T-helper 17 cell (primary cell): ENCODE measurements at places on chromosomes 2 and 18.

DNA sequence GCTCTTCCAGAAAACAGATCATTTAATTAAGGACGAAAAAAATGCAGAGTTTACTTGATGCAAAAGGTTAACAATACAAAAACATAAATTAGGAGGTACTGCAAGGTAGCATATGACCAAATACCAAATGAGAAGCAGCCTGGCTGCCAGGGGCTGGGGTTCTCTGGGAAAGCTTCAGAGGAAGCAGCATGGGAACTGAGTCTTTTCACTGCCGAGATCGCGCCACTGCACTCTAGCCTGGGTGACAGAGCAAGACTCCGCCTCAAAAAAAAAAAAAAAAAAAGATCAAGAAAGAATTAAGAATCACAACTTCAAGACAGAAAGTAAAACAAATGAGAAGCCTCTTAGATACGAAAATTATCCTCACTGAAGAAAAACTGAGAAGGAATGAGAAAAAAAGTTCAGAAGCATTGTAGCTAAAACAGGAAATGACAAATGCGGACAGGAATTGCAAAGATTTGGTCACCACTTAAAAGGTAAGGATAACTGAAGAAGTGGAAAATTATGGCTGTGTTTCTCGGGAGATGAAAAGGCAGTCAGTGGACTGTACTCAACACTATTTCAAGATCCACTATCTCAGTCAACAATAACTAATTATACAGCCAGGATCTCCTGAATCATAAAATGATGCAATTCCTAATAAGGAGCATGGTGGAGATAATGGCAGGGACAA is 4.3 kb downstream of the SEPTIN10 start:
- peaks cover 44% of the 10 kb centered on the region for H3K27me3 ChIP-seq
- H3K36me3 ChIP-seq: peaks cover 2% of the 10 kb centered on the region
- DNase-seq: no peak
- H3K27ac ChIP-seq: no peak overlapping the region
- no peak overlapping the region for H3K4me3 ChIP-seq

GRCh38 chr2:229270551-229271410 is at the start of gene PID1:
PID1 (minus strand) TSS chr2:229271287; CDS start chr2:229271043, 244 bp downstream.
- H3K36me3 ChIP-seq: peaks cover 2% of the 10 kb centered on the region
- peaks cover 5% of the 10 kb centered on the region for H3K4me1 ChIP-seq
- peaks cover 43% of the 10 kb centered on the region for H3K27me3 ChIP-seq
- DNase-seq: no peak
- no peak within 1 kb of the TSS for H3K27ac ChIP-seq
- no peak within 1 kb of the TSS for H3K4me3 ChIP-seq

DNA sequence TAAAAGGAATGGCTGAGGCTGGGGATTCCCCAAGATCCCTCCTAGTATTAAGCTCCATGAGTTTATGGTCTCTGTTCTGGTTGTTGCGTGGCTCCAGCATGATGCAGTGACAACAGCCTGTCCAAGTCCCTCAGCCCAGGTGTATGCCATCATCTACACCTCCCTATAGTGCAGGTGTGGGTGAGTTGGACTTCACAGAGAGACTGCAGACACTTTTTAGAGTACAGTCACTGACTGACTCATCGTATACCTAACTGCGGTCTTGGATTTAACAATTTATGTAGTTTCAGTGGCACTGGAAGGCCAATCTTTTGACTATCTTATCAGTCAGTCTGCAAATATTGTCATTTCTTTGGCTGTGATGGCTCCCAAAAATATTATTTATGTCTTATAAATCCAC is 415.0 kb downstream of the TMX3 start:
- no peak for DNase-seq
- no peak overlapping the region for H3K27ac ChIP-seq
- H3K4me3 ChIP-seq: no peak overlapping the region
- peaks cover 2% of the 10 kb centered on the region for H3K4me1 ChIP-seq
- H3K36me3 ChIP-seq: no peaks in the 10 kb centered on the region

- peaks cover 51% of the 10 kb centered on the region for H3K4me1 ChIP-seq
- peaks cover 6% of the 10 kb centered on the region for H3K36me3 ChIP-seq
- H3K27me3 ChIP-seq: peaks cover 21% of the 10 kb centered on the region
Observed at GRCh38 chr2:172231508-172231907, 128.8 kb upstream of the DLX2 start.

DNA sequence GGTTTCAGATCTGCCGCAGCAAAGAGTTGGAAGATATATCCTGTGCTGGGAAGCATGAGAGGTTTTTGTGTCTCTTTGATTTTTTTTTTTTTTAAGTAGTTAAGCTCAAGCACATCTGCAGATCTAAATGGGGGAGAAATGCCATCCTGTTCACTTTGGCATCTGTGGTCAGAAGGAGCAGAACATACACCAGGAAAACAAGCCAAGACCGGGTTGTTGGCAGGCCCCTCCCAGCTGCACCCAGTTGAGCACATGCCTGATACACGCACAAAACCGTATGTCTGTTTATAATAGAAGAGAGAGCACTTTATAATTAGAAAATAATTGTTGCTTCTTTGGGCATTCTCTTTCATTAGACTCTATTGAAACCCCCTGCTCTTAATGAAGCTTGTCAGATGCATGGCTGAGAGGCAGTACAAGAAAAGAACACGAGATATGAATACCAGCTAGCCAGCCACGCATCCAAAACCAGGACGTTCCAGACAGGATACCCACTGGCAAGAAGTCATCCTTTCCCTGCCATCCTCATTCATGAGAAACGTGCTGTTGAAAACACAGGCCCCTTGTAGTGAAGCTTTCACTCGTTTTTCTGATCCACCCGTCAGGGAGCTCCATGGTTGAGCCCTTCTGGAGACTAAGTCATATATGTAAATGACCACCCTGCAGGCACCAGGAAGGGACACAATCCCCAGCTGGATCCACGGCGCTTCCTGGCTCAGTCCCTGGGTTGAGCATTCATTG is 152.2 kb downstream of the ALPK2 start:
- H3K4me1 ChIP-seq: no peaks in the 10 kb centered on the region
- H3K27ac ChIP-seq: peak overlapping the region; percentile 9
- peaks cover 19% of the 10 kb centered on the region for H3K27me3 ChIP-seq
- H3K36me3 ChIP-seq: peaks cover 5% of the 10 kb centered on the region

GRCh38 chr2:11540996-11541692 is 7.3 kb downstream of the GREB1 start:
- H3K27ac ChIP-seq: no peak overlapping the region
- H3K4me3 ChIP-seq: no peak overlapping the region
- peaks cover 3% of the 10 kb centered on the region for H3K36me3 ChIP-seq
- no peak for DNase-seq

GRCh38 chr2:60365556-60365955 is 187.9 kb downstream of the BCL11A start:
- peaks cover 6% of the 10 kb centered on the region for H3K27me3 ChIP-seq
- no peak for DNase-seq
- no peak overlapping the region for H3K4me3 ChIP-seq
- no peaks in the 10 kb centered on the region for H3K36me3 ChIP-seq
- H3K27ac ChIP-seq: no peak overlapping the region
- peaks cover 8% of the 10 kb centered on the region for H3K4me1 ChIP-seq

GRCh38 chr18:6683112-6683876 is 46.2 kb upstream of the ARHGAP28 start:
- H3K4me1 ChIP-seq: no peaks in the 10 kb centered on the region
- H3K27ac ChIP-seq: no peak overlapping the region
- no peak overlapping the region for H3K4me3 ChIP-seq
- H3K36me3 ChIP-seq: no peaks in the 10 kb centered on the region

DNA sequence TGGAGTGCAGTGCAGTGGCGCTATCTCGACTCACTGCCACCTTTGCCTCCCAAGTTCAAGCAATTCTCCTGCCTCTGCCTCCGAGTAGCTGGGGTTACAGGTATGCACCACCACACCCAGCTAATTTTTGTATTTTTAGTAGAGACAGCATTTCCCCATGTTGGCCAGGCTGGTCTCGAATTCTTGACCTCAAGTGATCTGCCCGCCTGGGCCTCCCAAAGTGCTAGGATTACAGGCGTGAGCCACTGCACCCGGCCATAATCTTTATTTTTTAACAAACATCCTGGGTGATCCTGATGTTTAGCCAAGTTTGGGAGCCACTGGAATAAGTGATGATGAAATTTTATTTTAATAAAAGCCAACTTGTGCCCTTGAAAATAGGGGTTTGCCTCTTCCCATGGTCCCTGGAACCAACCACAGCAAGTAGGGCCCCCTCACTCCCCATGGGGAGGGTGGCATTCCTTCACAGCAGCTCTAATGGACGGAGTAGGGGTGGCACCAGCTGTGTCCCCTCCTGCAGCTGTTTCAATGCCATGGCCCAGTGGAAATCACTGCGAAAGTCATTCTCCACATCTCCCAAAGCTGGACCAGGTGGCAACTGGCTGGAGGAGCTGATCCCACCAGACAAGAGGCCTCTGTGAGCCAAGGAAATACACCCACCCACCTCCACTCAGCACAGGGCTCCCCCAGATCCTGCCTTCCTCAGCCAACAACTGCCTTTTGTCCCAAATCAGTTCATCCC is 194.8 kb downstream of the ZFP36L2 start:
- peaks cover 16% of the 10 kb centered on the region for H3K4me1 ChIP-seq
- H3K36me3 ChIP-seq: peaks cover 2% of the 10 kb centered on the region
- no peak overlapping the region for H3K4me3 ChIP-seq
- H3K27ac ChIP-seq: peak overlapping the region; percentile 68

GRCh38 chr2:72883356-72883962 is 3.7 kb upstream of the SPR start:
- DNase-seq: no peak
- no peak overlapping the region for H3K4me3 ChIP-seq
- H3K4me1 ChIP-seq: peaks cover 6% of the 10 kb centered on the region

DNA sequence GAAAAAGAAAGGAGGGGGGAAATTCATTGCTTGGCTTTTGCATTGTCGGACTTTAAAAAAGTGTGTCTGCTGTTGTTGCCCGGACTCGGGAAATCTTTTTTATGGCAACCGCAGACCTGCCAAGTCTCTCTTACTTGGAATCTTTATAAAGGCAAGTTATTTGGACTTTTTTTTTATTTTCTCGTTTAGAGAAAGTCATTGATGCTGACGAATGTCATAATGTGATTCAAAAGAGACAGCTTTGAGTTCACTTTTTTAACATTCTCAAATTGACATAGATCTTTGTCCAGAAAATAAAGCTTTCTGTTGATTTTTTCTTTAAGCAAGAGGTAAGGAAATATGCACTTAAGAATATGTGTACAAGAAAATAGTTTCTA is 651 bp upstream of the ZNF521 start:
- H3K27me3 ChIP-seq: peaks cover 32% of the 10 kb centered on the region
- H3K36me3 ChIP-seq: peaks cover 2% of the 10 kb centered on the region
- H3K27ac ChIP-seq: no peak overlapping the region
- no peak for DNase-seq

- H3K4me3 ChIP-seq: no peak overlapping the region
- no peak for DNase-seq
- H3K27ac ChIP-seq: no peak overlapping the region
- no peaks in the 10 kb centered on the region for H3K36me3 ChIP-seq
- no peaks in the 10 kb centered on the region for H3K4me1 ChIP-seq
- H3K27me3 ChIP-seq: peaks cover 28% of the 10 kb centered on the region
Observed at GRCh38 chr2:10462178-10463083, 14.3 kb upstream of the ODC1 start.

DNA sequence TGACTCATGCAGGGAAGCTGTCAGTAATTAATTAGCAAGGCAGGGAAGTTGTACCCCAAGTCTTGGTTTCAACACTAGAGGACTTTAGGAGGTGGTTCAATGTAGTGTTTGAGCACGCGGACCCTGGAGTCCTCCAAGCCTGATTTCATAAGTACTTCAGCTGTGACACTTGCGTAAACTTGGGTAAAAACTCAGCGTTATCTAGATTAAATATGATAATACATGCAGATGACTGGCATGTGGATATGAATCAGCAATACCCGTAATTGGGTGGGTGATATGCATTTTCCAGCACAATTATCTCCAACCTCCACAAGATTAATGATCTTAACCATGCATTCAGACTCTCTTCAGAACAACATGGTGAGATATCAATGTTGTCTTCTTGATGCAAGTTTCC is 5.2 kb downstream of the UGT1A7 start:
- no peak for DNase-seq
- no peaks in the 10 kb centered on the region for H3K4me1 ChIP-seq
- peaks cover 40% of the 10 kb centered on the region for H3K27me3 ChIP-seq
- no peak overlapping the region for H3K27ac ChIP-seq

- H3K27me3 ChIP-seq: no peaks in the 10 kb centered on the region
- peak overlapping the region; percentile 19 for H3K27ac ChIP-seq
- peaks cover 29% of the 10 kb centered on the region for H3K36me3 ChIP-seq
- DNase-seq: no peak
Observed at GRCh38 chr2:168130346-168130745, 117.0 kb downstream of the STK39 start.

DNA sequence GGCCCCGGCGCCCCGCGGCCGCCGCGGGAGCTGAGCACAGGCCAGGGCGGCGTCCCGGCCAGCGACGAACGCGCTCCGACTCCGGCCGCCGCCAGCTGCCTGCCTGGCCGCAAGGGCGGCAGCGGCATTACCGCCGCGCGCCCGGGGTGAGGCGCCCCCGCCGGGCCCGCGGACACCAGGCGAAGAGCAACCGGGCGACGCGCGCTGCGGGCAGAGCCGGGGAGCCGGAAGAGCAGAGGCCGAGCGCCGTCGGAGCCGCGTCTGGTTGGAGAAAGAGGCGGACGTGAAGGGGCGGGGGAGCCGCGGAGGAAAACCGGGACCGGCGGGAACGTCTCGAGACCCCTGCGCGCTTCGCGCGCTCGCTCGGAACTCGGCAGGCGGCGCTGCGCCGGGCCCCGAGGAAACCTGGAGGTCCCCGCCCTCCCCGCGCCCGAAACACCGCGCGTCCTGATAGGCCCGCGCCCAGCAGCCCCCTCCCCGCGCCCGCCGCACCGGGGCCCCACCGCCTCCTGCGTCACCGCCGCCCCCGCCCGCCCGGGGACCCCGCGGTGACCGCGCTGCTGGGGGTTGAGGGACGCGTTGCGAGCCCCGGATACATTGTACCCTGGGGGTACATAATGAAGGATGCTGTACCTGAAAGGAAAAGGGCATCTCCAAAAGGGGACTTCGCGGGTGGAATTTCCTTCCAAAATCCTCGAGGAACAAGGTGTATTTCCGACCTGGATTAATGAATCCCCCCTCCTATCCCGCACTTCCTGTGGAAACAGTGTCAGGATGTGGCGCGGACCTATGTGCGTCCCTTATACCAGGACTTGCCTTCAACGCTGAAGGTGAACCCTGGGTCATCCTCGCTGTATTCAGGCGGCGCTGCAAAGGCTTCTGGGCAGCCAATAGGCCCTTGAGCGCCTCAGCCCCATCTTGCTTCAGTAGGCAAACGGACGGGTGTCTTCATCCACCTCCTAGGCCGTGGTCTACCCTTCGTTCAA is 1.0 kb upstream of the B4GALT6 start:
- H3K4me3 ChIP-seq: peak overlapping the region; percentile 81
- peak; percentile 8 for DNase-seq
- no peak overlapping the region for H3K27ac ChIP-seq
- peaks cover 13% of the 10 kb centered on the region for H3K4me1 ChIP-seq
- H3K36me3 ChIP-seq: peaks cover 7% of the 10 kb centered on the region

DNA sequence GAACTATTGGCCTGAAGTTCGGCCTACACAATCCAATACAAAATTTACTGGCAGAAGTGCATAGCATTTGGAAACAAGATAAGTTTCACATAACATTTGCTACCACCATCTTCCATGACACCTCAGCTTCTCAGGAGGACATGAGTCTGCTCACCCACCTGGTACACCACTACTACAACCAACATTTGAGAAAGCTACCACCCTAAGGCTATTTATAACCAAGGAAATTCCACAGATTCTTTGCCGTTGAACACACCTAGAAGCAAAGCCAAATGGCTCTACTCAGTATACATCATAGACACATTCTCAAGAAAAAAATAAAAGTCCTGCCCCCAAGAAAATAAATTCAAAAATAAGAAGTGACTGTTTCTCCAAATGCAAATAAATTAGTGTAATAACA is 145.3 kb downstream of the SPAG16 start:
- no peaks in the 10 kb centered on the region for H3K36me3 ChIP-seq
- H3K4me3 ChIP-seq: no peak overlapping the region
- H3K4me1 ChIP-seq: no peaks in the 10 kb centered on the region
- DNase-seq: no peak
